ENCODE measurements at places on chromosomes 7 and 10. TPM values are rescaled to one million over a fixed set of nuclear protein-coding genes. Genes with fewer than 3 reads are reported as not detected.

The ADRA2A gene
- 2.8 TPM for total RNA-seq

The PILRB gene
- 24.0 TPM for total RNA-seq

The PRLHR gene
- not detected for total RNA-seq

The CEP55 gene
- total RNA-seq, result 9.5 TPM

DNA sequence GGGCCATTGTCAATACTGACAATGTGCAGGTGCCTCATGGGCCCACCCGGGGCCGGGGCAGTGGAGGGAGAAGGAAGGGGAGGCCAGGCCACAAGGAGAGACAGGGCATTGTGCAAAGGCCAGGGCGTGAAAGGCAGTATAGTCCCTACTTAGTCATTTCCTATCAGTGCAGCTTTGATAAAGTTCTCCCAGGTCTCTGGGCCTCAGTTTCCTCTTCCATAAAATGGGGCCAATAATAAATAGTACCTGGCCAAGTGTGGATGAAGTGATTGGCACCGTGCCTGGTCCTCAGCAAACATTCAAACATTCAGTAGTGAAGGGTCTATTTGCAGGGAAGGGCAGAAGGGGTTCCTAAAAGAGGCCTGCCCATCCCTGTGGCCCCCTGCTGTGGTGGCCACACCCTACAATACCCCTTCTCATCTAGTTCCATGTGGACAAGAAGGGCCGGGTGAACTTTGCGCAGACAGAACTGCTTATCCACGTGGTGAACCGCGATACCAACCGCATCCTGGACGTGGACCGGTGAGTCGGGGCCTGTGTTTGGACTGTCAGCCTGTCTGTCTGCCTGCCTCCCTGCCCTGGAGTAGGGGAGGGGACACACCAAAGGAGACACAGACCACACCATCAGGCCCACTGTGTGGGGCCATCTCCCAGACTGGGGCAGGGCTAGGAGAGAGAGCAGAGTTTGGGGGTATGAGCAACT lies 36.9 kb upstream of the VSIR start:
- DNase-seq, result no peak

GRCh38 chr10:77666821-77667220 lies 29.2 kb upstream of the KCNMA1 start:
- no peak for DNase-seq

DNA sequence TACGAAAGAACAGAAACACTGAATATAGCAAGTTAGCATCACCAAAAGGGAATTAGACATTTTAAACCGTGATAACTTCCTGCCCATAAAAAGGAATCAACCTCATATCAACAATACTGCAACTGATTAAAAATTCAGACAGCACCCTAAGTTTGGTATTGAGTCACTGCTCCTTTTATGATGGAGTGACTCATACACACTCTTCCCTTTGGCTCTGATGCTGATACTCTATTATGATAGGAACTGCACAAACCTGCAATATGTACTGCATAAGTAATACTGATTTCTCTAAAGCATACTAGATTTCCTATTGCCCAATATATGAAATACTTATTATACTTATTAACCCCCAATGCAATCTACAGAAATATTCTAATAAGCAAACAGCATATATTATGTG lies 118.7 kb downstream of the PARD3 start:
- no peak for DNase-seq

DNA sequence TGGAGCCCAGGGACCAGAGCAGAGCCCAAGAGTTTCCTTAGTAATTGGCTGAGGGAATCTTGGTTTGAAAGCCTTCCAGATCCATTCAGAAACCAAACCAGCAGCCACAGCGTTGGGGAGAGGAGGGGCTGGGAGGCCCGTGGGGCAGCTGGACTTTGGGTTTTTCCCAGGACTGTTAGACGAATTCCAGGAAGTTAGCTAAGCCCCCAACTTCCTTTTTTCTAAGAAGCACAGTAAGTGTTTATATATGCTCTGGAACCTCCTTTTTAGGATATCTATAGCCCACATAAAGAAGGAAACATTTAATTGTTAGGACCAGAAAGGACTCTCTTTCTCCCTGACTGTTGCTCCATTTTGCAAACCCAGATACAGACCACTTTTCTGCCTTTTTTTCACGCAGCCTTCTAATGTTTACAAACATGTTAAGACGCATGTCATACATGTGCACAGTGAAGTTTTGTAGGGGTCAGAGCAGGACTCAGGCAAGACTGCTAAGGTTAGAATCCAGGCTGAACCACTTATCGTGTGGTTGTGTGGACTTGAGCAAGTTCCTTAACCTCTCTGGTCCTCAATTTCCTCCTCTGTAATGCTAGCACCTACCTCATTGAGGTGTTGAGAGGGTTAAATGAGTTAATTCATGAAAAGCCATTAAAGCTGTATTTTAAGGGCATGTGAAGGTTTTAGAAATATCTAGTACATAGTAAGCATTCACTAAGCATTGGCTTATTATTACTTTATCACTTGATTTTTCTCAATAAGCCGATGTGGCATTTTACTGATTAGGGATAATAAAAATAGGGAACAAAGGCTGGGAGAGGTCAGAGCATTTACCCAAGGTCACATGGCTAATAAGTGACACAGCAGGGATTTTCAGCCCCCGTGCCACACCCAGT lies 42.4 kb downstream of the TBATA start:
- DNase-seq, result peak; percentile 71

GRCh38 chr10:124403548-124403947 lies 15.2 kb downstream of the OAT start:
- no peak for DNase-seq

- no peak for DNase-seq
These were observed 19.6 kb upstream of the NFKB2 start for GRCh38 chr10:102375867-102376266.
